ENCODE measurements at places on chromosomes 13 and 19. TPM values are rescaled to one million over a fixed set of nuclear protein-coding genes. Genes with fewer than 3 reads are reported as not detected.

The ZNF616 gene
- 3.1 TPM for polyA plus RNA-seq

The MAP4K1 gene
- polyA plus RNA-seq = 0.18 TPM

The POP4 gene
- 81.4 TPM for polyA plus RNA-seq

The CPT1C gene
- polyA plus RNA-seq = 26.0 TPM

The FGF9 gene
- polyA plus RNA-seq = 0.10 TPM

The EPN1 gene
- polyA plus RNA-seq = 60.8 TPM

The LAIR1 gene
- not detected for polyA plus RNA-seq

The ADGRE3 gene
- polyA plus RNA-seq = not detected

DNA sequence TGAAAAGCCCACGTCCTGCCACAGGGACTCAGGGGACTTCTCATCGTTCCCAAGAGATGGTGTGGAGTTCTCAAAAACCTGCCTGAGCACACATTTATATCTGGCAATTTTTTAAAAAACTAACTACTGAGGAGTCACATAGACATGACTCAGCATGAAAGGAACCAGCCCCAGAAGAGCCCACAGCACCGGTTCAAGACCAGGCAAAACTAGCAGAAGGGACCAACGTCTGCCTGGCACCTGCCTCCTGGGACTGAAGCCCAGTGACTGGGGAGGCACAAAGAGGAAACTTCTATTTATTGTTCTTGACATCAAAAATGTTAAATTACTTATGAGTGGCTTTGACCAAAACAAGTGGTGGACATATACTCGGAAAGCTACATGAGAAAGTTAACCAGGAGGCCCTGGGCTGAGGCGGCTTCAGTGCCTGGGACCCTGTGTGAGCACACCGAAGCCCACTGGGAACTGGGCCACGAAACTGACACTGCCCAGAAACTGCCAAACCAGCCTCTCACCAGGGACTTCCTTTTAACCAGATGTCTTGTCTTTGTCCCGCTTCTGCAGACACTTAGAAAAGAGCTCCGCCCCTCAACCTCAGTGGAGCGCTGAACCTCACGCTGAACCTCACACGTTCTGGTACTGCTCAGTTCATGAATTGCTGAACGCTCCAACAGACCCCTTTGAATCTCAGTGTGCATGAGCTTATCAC, 25.7 kb downstream of the C13orf46 start:
- DNase-seq = no peak

- no peak for DNase-seq
Observed at GRCh38 chr13:40101708-40102359, 446.4 kb downstream of the COG6 start.

- DNase-seq = no peak
Observed at GRCh38 chr13:110336681-110337080, 29.6 kb downstream of the COL4A2 start.

- DNase-seq = no peak
Observed at GRCh38 chr13:112729408-112729807, 39.6 kb downstream of the ATP11A start.

DNA sequence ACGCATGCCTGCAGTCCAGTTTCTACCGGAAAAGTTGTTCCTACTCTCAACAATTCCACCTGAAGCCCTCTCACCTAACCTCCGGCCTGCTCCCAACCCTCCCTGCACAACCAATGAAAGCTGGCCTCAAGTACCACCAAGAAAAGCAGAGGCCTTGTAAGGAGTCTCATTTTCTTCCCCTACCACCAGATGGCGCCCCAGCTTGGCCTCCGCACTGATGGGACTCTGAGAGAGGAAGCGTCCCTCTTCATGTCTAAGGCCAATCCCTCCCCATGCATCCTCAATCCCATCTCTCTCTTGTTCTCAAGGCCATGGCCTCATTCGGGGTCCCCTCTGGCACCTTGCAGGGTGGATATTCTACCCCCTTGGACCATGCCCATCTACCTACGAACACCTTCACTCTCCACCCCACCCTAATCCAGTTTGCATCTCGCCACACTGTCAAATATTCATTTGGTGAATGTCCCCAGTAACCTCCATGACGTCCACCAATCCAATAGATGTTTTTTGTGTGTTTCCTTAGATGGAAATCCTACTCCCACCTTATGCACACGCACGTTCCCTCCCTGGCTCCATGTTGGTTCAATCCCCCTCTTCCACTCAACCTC, 412.8 kb downstream of the ZNF536 start:
- no peak for DNase-seq

GRCh38 chr13:80726868-80727267, 385.9 kb upstream of the SPRY2 start:
- no peak for DNase-seq

- DNase-seq = no peak
Observed at GRCh38 chr19:510606-511100, 3.4 kb downstream of the TPGS1 start.

- no peak for DNase-seq
Observed at GRCh38 chr13:46374710-46375109, 12.3 kb downstream of the RUBCNL start.

GRCh38 chr13:80469853-80470381, 129.0 kb upstream of the SPRY2 start:
- DNase-seq = no peak
